ENCODE measurements at places on chromosomes 1 and 21. TPM values are rescaled to one million over a fixed set of nuclear protein-coding genes. Genes with fewer than 3 reads are reported as not detected.

Gene HMCN1
- 4.2 TPM for polyA plus RNA-seq

DNA sequence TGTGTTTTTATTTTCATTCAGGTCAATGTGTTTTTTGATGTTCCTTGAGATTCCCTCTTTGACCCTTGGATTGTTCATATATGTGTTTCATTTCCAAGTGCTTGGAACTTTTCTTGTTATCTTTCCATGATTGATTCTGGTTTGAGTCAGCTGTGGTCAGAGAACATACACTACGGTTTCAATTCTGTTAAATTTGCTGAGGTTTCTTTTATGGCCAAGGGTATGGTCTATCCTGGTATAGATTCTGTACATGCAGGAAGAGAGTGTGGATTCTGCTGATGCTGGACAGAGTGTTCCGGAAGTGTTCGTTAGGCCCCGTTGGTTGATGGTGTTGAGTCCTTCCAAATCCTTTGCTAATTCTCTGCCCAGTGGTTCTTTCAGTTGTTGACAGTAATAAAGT lies 98.5 kb upstream of the COL6A1 start:
- H3K27ac ChIP-seq, result no peak overlapping the region
- H3K4me3 ChIP-seq, result no peak overlapping the region
- no peaks in the 10 kb centered on the region for H3K36me3 ChIP-seq
- DNase-seq, result no peak

GRCh38 chr1:150320667-150320978 lies 710 bp upstream of the PRPF3 start:
- peak overlapping the region; percentile 84 for H3K4me3 ChIP-seq
- DNase-seq, result no peak
- peaks cover 8% of the 10 kb centered on the region for H3K36me3 ChIP-seq
- peak overlapping the region; percentile 69 for H3K27ac ChIP-seq
- H3K4me1 ChIP-seq, result no peaks in the 10 kb centered on the region

- no peak overlapping the region for H3K4me3 ChIP-seq
- no peaks in the 10 kb centered on the region for H3K27me3 ChIP-seq
- no peak overlapping the region for H3K27ac ChIP-seq
- peaks cover 33% of the 10 kb centered on the region for H3K4me1 ChIP-seq
- H3K36me3 ChIP-seq, result no peaks in the 10 kb centered on the region
These were observed 7.5 kb upstream of the FAAP20 start for GRCh38 chr1:2202008-2202575.

GRCh38 chr1:245572709-245573108 lies 417.9 kb downstream of the KIF26B start:
- no peaks in the 10 kb centered on the region for H3K27me3 ChIP-seq
- H3K4me1 ChIP-seq, result no peaks in the 10 kb centered on the region
- H3K36me3 ChIP-seq, result no peaks in the 10 kb centered on the region
- no peak overlapping the region for H3K4me3 ChIP-seq

- H3K27ac ChIP-seq, result no peak overlapping the region
- H3K36me3 ChIP-seq, result no peaks in the 10 kb centered on the region
- no peaks in the 10 kb centered on the region for H3K27me3 ChIP-seq
- H3K4me3 ChIP-seq, result no peak overlapping the region
- no peaks in the 10 kb centered on the region for H3K4me1 ChIP-seq
- DNase-seq, result no peak
These were observed 438.8 kb upstream of the B3GALT2 start for GRCh38 chr1:193625255-193625654.

GRCh38 chr21:42563261-42563660 lies 49.6 kb downstream of the SLC37A1 start:
- peaks cover 87% of the 10 kb centered on the region for H3K36me3 ChIP-seq
- no peak overlapping the region for H3K4me3 ChIP-seq
- H3K4me1 ChIP-seq, result peaks cover 20% of the 10 kb centered on the region
- no peak for DNase-seq
- H3K27me3 ChIP-seq, result no peaks in the 10 kb centered on the region

DNA sequence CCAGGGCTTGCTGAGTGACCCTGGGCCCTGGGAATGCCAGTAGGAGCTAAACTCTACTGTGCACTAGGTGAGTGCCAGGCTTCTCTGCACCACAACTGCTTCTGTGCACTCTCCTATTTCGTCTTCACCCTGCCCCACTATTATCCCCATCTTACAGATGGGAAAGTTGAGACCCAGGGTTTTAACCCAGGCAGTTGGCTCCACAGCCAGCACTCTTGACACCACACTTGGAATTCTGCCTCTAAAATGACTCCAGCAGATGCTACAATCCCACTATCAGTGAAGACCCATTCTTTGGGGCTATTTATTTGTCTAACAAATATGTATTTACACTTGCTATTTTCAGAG lies 56.1 kb downstream of the FOXO6 start:
- H3K27ac ChIP-seq, result no peak overlapping the region
- no peak overlapping the region for H3K4me3 ChIP-seq
- H3K36me3 ChIP-seq, result no peaks in the 10 kb centered on the region
- no peak for DNase-seq

Gene FMO2
- polyA plus RNA-seq, result 0.28 TPM

Gene MXRA8
- polyA plus RNA-seq, result 346 TPM

Gene ABCA4
- polyA plus RNA-seq, result 5.3 TPM

Gene CRP
- polyA plus RNA-seq, result not detected

DNA sequence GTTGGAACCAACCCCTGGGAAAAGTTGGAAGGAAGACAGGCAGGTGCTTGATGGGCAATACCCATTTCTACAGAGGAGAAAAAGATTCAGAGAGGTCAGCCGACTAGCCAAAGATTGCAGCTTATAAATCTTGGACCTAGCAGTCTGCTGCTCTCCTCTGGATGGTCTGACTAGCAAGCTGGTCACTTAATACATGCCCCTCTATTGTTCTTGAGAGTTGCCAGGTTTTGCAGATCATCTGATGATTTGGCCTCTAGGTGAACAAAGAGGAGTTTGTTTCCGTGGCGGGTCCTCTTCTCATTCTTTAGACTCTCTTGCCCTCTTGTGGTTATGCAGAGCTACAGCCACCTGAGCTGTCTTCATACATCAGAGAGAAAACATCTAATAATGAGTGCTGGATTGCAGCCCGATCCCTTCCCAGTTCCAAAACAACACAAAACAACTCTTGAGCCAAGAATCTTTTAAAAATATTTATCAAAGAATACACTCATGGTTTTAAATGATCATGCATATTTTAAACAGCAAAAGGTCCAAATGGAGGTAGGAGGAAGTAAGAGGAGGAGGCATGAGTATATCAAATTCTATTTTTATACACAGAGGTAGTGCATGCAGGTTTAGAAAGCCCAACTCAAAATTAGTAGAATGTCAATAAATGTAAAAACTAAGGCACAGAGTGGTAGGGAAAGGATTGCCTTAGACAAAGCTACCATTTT lies 115.7 kb downstream of the SLC30A10 start:
- H3K4me1 ChIP-seq, result no peaks in the 10 kb centered on the region
- no peak overlapping the region for H3K4me3 ChIP-seq
- DNase-seq, result peak; percentile 41
- H3K27me3 ChIP-seq, result peaks cover 23% of the 10 kb centered on the region

- no peak for DNase-seq
- H3K36me3 ChIP-seq, result no peaks in the 10 kb centered on the region
- H3K4me3 ChIP-seq, result no peak overlapping the region
These were observed 42.6 kb upstream of the HMGB4 start for GRCh38 chr1:33821291-33821690.

Gene KCNK2
- polyA plus RNA-seq, result 6.6 TPM

DNA sequence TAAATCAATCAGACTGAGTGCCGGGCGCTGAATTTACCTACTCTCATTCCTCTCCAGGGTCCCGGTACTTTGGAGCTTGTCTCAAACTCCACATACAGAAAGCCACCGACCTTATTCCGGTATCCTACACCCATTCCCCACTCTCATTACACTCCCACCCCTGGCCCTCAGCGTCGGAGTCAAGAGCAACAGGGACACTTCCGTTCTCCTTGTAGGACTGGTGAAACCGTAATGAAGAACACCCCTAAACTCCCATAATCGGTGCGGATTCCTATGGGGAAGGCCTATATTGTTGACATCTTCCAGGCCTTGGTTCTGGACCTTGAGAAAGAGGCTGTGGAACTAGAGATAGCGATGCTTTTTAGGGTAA lies 798 bp downstream of the ZBED6 start:
- peaks cover 15% of the 10 kb centered on the region for H3K4me1 ChIP-seq
- DNase-seq, result peak; percentile 20
- H3K27me3 ChIP-seq, result no peaks in the 10 kb centered on the region
- peak overlapping the region; percentile 94 for H3K27ac ChIP-seq
- H3K4me3 ChIP-seq, result peak overlapping the region; percentile 82

Gene C1orf185
- not detected for polyA plus RNA-seq

Gene SAMSN1
- polyA plus RNA-seq, result 3.4 TPM

DNA sequence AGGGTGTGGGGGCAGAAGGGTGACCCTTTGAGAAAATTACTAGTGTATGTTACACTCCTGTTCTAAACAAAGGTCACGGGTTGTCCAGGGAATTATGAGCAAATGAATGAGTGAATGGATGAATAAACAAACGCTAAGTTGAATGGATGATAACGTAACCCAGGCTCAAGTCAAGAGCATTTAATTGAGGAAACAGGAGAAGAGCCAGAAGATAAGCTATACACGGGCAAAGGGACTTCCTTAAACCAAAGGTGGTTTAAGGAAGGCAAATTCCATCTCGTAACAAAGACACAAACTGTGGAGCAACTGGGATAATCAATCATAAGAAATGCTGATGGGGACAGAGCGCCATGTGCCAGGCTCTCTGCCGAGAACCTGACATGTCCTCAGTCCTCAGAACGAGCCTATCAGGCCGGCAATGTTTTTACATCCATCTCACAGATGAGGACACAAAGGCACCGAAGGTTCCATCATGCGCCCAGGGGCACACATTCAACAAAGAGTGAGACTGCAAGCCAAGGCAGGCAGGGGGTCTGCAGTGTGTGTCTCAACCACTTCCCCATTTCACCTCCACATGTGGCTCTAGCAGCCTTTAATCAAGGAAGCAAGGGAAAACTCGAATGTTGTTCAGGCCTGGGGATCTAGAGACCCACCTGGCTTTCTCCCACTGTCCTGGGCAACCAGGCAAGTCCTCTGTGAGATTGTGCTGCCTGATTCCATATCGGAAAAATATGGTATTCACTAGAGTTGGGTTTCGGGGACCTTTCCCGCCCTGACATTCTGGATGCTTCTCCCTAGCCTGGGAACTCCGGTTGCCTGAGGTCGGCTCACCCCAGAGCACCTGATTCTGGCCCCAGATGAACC lies 126.8 kb upstream of the EDN2 start:
- H3K4me1 ChIP-seq, result no peaks in the 10 kb centered on the region
- H3K36me3 ChIP-seq, result no peaks in the 10 kb centered on the region
- peaks cover 6% of the 10 kb centered on the region for H3K27me3 ChIP-seq
- H3K4me3 ChIP-seq, result no peak overlapping the region

Gene RBP7
- polyA plus RNA-seq, result 3.3 TPM

- peaks cover 3% of the 10 kb centered on the region for H3K36me3 ChIP-seq
- no peak overlapping the region for H3K4me3 ChIP-seq
- H3K27me3 ChIP-seq, result no peaks in the 10 kb centered on the region
- DNase-seq, result peak; percentile 37
These were observed 157.4 kb downstream of the GPR52 start for GRCh38 chr1:174605198-174605597.

Gene GREM2
- 14.6 TPM for polyA plus RNA-seq

DNA sequence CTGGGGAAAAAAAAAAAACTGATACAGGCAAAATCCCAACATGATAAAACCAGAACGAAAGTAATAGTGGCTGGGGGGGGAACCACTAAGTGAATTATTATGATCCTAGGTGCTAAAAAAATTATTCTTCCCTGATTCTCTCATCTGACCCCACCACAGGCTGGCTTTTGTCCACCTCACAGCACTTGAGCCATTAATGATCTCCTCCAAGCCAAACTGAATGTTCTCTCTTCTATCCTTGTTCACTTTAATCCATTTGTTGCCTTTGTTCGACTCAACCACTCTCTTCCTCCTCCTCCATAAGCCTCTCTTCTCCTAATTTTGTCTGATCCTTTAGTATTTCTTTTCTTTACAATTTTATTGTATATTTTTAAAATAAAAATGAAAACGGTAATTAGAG lies 16.0 kb upstream of the SMYD2 start:
- no peak overlapping the region for H3K27ac ChIP-seq
- H3K36me3 ChIP-seq, result no peaks in the 10 kb centered on the region
- DNase-seq, result no peak

Gene MX2
- 2.7 TPM for polyA plus RNA-seq

DNA sequence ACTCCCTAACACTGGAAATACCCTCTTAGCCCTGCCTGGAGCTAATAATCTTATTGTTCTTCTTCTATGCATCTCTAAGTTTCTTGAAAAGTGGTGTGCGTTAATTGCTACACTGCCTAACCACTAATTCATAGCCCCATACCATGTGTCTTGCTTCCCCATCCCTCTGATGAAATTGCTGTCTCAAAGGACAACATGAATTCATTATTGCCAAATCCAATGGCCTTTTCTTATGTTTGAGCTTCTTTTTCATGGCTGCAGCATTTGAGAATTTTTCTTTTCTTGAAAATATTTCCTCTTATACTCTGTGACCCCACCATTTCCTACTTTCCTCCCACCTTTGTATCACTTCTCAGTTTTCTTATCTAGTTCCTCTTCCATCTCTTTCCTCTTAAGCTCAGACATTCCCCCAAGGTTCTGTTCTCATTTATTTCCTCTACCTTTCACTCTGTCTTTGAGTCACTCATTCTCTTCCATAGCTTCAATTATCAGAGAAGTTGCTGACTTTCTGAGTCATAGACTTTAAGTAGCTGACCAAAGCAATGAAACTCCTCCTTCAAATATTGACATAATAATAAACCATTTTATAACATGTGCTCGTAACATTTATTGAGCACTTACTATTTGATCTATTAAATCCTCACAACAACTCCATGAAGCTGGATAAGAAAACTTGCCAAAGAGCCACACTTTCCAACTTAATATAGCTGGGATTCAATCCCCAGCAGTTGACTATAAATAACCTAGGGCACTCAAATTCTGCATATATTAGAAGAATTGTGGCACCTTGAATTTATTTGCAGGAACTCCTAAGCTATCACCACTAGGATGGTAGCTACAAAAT lies 35.5 kb upstream of the ATP6V1G3 start:
- H3K27ac ChIP-seq, result no peak overlapping the region
- H3K27me3 ChIP-seq, result no peaks in the 10 kb centered on the region
- DNase-seq, result no peak
- H3K36me3 ChIP-seq, result no peaks in the 10 kb centered on the region
- no peak overlapping the region for H3K4me3 ChIP-seq
- H3K4me1 ChIP-seq, result no peaks in the 10 kb centered on the region

Gene DFFA
- polyA plus RNA-seq, result 29.3 TPM

GRCh38 chr1:38745476-38746401 lies 113.8 kb downstream of the RRAGC start:
- H3K36me3 ChIP-seq, result no peaks in the 10 kb centered on the region
- H3K4me1 ChIP-seq, result no peaks in the 10 kb centered on the region
- peaks cover 4% of the 10 kb centered on the region for H3K27me3 ChIP-seq
- H3K4me3 ChIP-seq, result no peak overlapping the region

- H3K4me3 ChIP-seq, result no peak overlapping the region
- no peak overlapping the region for H3K27ac ChIP-seq
- H3K36me3 ChIP-seq, result peaks cover 8% of the 10 kb centered on the region
- peaks cover 3% of the 10 kb centered on the region for H3K4me1 ChIP-seq
- no peaks in the 10 kb centered on the region for H3K27me3 ChIP-seq
These were observed 9.6 kb downstream of the RBM15 start for GRCh38 chr1:110348771-110349170.

Gene KCND3
- polyA plus RNA-seq, result 2.5 TPM

- no peaks in the 10 kb centered on the region for H3K4me1 ChIP-seq
- DNase-seq, result no peak
- no peak overlapping the region for H3K4me3 ChIP-seq
- H3K36me3 ChIP-seq, result no peaks in the 10 kb centered on the region
- H3K27ac ChIP-seq, result no peak overlapping the region
These were observed 181.7 kb downstream of the ROR1 start for GRCh38 chr1:63955370-63956145.

- no peaks in the 10 kb centered on the region for H3K27me3 ChIP-seq
- H3K4me3 ChIP-seq, result no peak overlapping the region
- H3K4me1 ChIP-seq, result peaks cover 4% of the 10 kb centered on the region
- no peak overlapping the region for H3K27ac ChIP-seq
These were observed 462.4 kb upstream of the RGS18 start for GRCh38 chr1:191695865-191696264.

Gene PODN
- 7.6 TPM for polyA plus RNA-seq

Gene LCK
- 4.2 TPM for polyA plus RNA-seq

All from large intestine (tissue), 12 donors.